ENCODE measurements at places on chromosomes 11 and 22.

- no peak for DNase-seq
These were observed 9.3 kb downstream of the MTFP1 start for GRCh38 chr22:30434843-30435242.

DNA sequence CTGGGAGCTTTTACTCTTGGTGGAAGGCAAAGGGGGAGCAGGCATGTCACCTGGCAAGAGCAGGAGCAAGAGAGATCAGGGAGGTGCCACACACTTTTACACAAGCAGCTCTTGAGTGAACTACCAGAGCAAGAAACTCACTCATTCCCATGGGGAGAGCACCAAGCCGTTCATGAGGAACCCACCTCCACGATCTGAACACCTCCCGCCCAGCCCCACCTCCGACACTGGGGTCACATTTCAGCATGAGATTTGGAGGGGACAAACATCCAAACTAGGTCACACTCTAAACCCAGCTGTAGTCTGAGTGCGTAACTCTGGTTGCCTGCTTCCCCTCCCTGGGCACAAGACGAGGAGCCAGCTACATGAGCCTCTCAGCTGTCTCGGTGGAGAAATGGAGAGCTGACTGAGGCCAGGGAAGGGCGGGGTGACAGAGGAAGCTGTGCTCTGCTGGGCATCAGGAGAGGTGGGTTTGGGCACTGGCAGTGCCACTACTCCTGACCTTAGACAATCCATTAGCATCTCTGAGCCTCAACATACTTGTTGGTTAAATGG is 134.6 kb downstream of the PKNOX2 start:
- no peak for DNase-seq

GRCh38 chr22:35605851-35606481 is 11.2 kb downstream of the MB start:
- no peak for DNase-seq

- DNase-seq: no peak
These were observed 53.3 kb downstream of the CACNA1I start for GRCh38 chr22:39623603-39624500.

DNA sequence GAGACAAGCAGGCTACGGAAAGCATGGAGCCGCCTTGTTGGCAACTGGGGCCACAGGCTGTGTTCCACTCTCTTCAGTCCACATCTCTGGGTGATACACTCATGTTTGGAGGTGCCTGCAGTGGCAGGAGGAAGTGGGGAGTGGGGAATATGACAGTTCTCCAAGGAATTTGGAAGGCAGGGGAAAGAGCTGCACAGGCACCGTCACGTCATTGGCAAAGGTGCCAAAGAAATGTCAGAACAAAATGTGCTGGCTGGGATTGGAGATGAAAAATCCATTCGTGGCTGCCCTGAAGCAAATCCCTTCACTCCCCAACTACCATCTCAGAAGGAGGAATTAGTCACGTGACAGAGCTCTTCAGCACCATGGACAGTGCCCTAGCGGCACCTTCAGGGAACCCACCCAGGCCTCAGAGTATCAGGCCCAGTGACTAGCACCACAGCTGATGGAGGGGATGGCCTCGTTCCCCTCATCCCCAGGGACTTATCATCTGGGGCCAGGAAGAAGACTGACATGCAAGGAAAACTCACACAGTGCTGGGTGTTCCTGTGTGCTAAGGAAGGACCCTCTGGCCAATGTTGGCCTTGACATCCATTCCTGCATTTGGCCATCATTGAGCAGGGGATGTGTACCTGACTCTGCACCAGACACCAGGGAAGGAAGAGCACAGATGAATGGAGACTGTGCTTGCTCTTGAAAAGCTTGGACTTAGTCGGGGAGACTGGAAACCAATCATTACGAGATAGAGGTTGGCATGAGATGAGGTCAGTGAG is 48.5 kb upstream of the PRDM11 start:
- no peak for DNase-seq

- no peak for DNase-seq
These were observed 10.4 kb upstream of the TCF20 start for GRCh38 chr22:42280836-42281235.

- no peak for DNase-seq
These were observed 32.4 kb upstream of the CD44 start for GRCh38 chr11:35106595-35106994.

DNA sequence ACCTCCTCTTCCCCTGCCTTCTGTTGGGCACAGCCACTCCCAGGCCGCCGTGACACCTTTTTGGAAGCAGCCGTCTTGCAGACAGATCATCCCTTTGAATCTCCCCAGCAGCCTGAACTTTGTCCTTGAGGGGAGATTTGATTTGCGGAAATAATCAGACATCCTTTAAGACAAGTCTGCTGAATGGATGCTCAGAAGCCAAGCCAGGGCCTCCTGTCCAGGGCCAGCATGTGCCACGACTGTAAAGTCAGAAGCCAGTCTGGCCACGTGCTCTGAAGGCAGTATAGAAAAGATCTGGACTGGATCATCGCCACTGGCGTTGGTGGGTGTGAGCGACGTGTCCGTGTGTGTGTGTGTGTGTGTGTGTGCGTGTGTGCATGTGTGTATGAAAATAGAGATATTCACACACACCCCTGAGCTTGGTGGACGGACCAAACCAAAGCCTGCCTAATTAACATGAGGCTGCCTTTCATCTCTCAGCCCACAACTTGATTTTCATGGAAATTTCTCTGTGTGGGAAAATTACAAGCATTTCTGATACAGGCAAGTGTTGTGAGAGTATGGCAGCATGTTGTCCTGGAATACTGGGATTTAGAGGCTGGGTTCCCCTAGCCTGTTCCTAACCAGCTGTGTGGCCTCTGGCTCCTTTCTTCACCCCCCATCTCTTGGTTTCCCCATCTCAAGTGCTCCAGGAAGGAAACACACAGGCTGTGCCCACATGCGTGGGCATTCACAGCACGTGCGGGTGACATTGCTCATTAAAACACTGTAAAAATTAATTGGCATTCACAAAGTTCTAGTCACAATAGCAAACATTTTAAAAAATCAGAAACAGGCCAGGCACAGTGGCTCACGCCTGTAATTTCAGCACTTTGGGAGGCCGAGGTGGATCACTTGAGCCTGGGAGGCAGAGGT is 61.8 kb upstream of the WNT7B start:
- no peak for DNase-seq

DNA sequence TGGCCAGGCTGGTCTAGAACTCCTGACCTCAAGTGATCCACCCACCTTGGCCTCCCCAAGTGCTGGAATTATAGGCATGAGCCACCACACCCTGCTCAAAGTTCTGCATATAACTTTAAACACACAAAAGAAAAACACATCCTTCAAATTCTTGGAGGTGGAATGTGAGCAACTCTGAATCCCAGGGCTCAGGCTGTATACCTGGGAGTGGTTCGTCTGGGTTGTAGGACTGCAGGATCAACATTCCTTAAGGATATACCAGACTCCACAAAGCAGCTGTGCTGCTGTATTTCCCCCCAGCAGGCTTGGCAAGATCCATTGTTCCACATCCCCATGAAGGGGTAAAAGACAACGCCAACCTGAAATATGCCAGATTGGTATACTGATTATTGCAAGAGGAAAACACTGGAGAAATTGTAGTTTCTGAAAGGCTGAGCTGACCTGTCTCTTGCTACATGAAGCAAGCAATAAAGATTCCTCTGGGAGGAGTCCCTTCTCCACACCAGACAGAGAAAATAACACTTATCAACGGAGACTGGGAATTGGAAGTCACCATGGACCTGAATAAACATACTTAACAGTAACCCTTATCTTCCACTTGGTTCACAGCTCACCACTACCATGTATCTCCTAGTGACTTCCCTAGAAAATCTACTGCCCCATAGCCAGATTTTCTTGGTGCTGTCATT is 12.2 kb upstream of the RPS3 start:
- DNase-seq: no peak

- no peak for DNase-seq
These were observed 35.9 kb upstream of the PRDM11 start for GRCh38 chr11:45110562-45110961.
